Putamen (tissue), 1 donor: ENCODE measurements at places on chromosomes 1 and 21.

DNA sequence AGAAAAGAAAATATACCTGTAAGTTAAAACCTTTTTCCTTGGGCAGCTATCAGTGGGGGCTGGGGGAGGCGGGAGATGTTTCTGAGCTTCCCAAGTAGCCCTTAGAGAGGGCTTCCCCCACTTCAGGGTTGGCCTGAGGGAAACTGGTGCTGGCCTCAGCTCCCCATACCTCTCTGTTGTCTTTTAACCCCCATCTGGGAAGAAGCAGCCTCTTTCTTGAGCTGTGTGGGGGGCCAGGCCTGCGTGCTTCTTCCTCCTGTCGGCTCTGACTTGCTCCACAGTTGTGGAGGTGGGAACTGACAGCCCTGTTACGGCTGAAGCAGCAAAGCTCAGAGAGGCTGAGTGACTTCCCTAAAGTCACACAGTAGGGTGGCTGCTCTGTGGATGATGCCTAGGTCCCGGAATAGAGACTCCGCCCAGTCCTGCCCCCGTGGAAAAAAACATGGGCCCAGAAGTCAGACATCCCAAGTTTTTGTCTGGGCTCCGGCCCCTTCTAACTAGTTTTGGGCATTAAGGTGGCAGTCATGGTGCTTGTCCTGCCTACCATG is 55.2 kb downstream of the ATP5PO start:
- DNase-seq, result no peak

GRCh38 chr1:42747125-42747524 is 7.1 kb upstream of the CLDN19 start:
- no peak for DNase-seq

DNA sequence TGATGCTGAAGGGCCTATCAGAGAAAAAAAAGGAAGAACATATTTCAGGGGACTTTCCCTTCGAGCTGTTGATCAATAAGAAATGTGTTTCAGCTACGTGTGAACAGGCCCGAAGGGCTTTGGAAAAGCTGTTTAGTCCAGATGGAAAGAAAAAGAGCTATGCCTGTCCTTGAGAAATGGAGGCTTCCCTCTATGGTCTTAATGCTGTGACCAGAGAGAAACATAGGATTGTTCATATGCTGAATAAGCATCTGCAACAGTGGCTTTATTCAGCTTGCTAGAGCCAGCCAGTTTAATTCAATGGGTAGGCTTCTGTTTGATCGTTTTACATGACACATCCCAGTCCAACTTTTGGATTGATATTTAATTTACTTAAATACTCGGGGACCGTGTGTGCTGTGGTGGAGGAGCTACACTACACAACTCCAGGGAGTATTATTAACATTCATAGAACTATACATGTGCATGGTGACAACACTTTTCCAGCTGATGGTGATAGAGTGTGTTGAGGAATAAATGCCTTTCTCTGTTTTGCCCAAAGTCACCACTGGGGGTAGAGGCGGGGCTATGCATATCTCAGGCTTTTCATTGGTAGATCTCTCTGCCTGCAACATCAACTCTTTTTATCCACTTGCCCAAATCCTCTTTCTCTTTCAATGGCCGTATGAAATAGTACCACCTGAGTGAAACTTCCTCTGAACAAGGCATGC is 106.7 kb upstream of the C8B start:
- DNase-seq, result no peak

- no peak for DNase-seq
Measured at GRCh38 chr1:202987255-202987654, 19.9 kb upstream of the TMEM183A start.

GRCh38 chr1:176177764-176178163 is 29.3 kb downstream of the COP1 start:
- no peak for DNase-seq

- no peak for DNase-seq
Measured at GRCh38 chr1:28447679-28448078, 58.2 kb upstream of the RCC1 start.

GRCh38 chr1:92862605-92863004 is 30.8 kb downstream of the RPL5 start:
- no peak for DNase-seq
